Muscle of arm (tissue), 14 donors: ENCODE measurements at places on chromosomes 7 and 10.

DNA sequence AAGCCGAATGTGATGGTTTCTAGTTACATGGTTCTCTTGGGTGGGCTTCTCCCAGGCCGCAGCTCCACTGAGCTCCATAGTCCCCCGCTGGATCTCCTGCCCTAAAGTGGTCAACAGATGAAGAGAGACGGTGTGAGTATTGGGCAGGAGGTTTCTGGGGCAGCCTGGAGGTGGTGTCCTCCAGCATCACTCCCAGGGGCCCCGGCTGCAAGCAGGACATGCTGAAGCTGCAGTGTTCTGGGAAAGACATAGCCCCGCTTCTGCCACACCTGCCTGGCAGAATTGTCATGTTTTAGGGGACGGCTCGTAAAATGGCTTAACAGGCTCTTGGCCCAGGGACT is 40.4 kb downstream of the CALML3 start:
- no peak for DNase-seq

GRCh38 chr7:47089461-47089860 is 492.4 kb downstream of the TNS3 start:
- DNase-seq = peak; percentile 42

GRCh38 chr10:123565691-123566660 is 100.2 kb upstream of the GPR26 start:
- DNase-seq = no peak

- DNase-seq = no peak
Measured at GRCh38 chr7:96729820-96730219, 20.2 kb upstream of the SEM1 start.

GRCh38 chr7:155643804-155644177 is 670 bp upstream of the RBM33 start:
- DNase-seq = no peak

GRCh38 chr10:78190051-78190825 is 156.6 kb downstream of the RPS24 start:
- DNase-seq = no peak

- no peak for DNase-seq
Measured at GRCh38 chr7:155527664-155528063, 18.7 kb downstream of the CNPY1 start.

- peak; percentile 65 for DNase-seq
Measured at GRCh38 chr10:79146611-79147130, 77.9 kb downstream of the ZMIZ1 start.

DNA sequence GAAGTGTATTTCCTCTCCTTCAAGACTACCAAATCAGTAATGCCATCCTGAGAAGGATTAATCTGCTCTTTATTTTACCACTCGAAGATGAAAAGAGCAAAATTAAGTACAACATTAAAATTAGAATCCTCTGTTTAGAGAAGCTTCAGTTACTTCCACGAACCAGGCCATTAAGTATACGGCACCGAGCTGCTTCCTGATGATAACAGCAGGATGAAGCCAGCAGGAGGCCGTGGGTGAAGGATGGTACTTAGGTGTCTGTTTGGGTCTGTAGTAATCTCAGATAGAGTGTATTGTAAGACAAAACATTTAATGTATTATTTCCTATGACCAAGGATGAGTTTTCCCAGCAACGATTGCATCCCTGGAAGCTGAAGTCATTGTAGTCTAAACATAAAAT is 362.8 kb downstream of the SFMBT2 start:
- no peak for DNase-seq

DNA sequence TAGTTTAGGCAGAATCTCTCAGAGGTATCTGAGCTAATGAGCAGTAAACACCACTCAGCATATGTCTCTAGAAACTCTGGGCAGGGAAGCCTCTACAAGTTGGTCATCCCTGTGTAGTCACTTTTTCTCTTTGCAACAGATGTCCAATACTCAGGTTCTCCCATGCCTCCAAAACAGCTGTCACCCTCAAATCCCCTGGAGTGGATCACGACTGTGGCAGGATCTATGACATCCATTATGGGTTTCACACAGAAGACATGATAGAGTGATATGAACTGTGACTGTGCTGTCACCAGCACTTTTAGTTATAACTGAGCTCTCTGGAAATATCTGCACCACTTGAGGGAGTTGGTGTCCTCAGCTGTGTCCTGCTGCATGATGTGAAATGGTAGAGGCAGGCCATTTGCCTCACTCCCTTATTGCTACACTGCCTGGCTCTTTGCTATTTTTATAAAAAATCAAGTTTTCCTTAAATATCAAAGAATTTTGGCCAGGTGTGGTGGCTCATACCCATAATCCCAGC is 24.1 kb upstream of the ZNRF2 start:
- DNase-seq = no peak
